ENCODE measurements at places on chromosomes 3 and 15.

GRCh38 chr3:186476044-186476468 is 68.1 kb downstream of the CRYGS start:
- no peak for DNase-seq

GRCh38 chr3:193310914-193311723 is 67.4 kb downstream of the ATP13A5 start:
- DNase-seq = no peak

GRCh38 chr3:37949866-37950265 is 40.7 kb upstream of the VILL start:
- DNase-seq = no peak

GRCh38 chr3:117630469-117630868 is 920.9 kb downstream of the TUSC7 start:
- DNase-seq = no peak

DNA sequence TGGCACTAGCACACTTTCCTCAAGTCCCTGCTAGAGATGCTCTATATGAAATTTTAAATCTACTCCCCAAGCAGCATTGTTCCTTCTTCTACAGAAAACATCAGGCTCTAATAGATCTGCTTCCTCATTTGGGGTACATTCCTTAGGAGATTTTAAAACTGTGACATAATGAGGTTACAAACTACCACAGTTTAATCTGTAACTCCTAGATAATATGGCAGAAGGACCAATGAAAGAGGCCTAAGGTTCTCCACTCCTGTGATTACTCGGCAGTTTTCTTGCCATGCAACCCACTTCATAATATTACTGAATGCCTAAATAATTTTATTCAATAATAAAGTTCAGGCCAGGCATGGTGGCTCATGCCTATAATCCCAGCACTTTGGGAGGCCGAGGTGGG is 16.1 kb downstream of the ZNF106 start:
- no peak for DNase-seq

DNA sequence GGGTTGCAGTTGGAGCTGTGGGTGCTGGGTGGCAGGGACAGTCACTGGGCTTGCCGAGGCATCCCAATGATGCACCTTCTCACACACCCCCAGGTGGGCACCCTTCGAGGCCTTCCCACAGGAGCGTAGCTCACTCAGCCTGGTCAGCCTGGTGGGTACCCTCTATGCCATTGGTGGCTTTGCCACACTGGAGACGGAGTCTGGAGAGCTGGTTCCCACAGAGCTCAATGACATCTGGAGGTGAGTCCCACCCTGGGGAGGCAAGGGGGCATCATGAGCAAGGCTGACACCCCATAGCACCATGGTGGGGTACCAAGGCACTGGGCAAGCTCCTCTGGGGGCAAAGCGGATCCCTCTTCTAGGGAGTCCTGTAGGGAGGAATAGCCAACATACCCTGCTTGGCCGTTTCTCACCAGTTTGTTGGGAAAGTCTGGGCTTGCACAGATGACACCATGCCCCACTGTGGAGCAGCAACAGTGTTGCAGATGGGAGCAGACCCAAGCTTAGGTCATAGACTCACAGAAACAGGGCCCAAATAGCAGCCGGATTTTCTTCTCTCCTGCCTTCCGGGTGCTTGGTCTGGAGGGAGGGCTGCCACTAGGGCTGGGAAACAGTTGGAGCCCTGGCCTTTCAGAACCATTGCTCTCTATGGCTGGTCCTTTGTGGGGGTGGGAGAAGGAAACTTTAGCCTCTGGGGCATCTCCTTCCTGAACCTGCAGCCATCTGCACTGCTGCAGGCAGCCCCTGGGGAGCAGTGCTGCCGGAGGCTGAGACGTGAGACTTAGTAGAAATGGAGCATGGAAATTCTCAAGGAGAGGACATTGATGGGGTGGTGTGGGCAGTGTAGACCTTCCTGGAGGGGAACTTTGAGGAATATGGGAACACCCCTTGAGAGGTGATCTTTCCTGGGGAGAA is 5.7 kb downstream of the KLHL40 start:
- no peak for DNase-seq

- DNase-seq = no peak
These were observed 72.3 kb downstream of the ZNF609 start for GRCh38 chr15:64532521-64533315.

GRCh38 chr3:110414855-110415254 is 656.8 kb upstream of the NECTIN3 start:
- no peak for DNase-seq

DNA sequence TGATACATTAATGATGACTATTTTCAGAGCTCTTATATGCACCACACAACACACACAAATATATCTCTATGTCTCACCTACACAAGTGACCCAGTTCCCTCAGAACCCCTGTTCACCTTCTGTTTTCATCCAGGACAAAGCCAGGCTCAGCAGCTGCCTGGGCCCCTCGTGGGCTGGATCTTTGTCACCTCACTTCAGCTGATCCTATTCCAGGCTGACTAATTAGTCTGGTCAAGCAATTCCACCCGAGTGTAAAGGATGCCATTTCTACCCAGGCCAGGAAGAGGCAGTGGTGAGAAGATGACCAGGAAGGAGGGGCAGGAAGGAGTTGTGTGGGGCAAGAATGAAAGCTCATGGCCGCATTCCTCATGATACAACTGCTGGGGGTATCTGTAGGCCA is 62.3 kb downstream of the DHX30 start:
- DNase-seq = no peak

DNA sequence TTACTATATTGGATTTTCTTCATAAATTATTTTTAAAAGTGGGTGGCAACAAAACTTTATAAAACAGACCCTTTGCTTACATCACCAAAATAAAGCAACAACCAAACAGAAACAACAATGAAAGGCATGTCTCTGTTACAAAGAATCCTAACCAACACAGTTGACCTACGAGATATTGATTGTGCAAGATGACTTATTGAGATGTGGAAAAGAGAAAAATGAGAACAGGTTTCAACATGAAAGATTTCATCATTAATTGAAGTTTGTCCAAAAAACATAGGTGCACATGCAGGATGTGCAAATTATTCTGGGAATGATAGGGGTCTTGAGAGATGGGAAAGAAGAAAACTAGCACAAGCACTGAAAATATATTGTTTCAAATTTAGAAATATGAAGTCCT is 9.0 kb downstream of the GMNC start:
- DNase-seq = no peak

DNA sequence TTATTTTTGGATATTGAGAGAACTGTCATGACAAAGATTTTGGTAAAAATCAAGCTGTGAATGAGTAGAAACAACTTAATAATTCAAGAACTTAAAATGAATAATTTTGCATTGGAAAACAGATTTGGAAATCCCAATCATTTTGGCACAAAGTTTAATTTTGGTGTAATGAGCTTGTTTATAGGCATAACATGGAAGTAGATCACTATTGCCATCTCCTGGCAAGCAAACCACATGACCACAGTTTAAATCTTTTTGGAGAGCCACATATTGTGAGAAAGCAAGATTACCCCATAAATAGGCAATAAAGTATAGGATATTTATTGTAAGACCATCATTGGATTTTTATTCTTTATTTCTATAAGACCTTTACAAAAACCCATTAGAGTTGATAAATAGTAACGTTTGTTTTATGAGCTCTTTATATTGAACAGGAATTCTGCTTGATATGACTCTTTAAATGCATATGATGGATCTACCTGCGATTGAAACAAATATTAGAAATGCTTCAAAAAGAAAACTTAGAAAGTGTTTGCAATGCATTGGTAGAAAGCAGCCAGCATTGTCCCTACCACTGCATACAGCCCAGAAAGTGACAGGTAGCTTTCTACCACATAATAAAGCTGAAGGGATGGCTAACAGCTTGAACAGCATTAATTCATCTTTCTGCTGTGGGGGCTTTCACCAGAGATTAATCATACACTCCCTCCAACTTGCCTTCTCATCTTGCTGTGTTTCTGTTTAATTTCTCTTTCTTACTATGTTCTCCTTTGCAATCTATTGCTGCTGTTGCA is 766.8 kb downstream of the TBL1XR1 start:
- DNase-seq = no peak

DNA sequence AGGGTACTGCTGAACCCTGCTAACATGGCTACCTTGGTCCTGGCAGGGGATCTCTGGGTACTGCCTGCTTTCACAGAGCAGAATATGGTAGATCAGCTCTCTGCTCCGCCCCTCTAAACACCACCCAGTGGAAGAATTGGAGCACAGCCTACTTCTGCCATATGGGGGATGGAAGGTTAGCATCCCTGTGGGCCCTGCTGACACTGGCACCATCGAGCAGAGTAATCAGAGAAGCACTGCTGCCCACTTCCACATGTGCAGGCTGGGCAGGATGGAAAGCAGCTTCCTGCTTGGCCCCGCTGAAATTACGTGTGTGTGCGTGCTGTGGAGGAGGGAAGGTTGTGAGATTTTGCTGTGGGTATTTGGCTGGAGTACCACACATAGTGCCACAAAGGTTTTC is 24.8 kb downstream of the CCR1 start:
- DNase-seq = no peak

DNA sequence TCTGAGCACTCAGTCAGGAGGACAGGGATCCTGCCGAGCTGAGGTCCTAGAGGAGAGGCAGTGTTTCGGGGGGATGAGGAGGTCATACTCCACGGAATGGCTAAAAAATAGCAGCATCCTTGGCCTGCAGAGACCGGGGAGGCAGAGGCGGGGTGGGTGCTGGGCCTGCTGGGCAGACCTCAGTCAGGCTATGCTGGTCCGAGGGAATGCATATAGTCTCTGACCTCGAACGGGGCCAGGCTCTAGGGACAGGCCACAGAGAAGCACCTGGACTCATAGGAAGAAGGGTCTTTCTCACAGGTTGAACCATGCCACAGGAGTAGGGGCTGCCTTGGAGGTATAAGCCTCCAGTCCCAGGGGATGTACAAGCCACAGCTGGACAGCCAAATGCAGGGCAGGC is 14.0 kb upstream of the SKIC8 start:
- DNase-seq = no peak

DNA sequence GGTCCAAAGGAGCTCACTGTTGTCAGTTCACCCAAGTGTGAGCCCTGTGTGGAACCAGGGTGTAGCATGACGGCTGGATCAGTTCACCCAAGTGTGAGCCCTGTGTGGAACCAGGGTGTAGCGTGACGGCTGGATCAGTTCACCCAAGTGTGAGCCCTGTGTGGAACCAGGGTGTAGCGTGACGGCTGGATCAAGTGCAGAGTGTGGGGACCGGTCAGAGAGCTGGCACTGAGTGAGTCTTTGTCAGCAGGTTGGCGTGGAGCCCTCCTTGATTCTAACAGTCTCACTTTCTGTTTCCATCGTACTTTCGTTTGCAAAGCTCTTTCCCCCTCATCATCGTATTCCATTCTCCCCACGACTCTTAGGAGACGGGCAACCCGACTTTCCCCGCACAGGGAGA is 57.9 kb upstream of the DLG1 start:
- DNase-seq = no peak

DNA sequence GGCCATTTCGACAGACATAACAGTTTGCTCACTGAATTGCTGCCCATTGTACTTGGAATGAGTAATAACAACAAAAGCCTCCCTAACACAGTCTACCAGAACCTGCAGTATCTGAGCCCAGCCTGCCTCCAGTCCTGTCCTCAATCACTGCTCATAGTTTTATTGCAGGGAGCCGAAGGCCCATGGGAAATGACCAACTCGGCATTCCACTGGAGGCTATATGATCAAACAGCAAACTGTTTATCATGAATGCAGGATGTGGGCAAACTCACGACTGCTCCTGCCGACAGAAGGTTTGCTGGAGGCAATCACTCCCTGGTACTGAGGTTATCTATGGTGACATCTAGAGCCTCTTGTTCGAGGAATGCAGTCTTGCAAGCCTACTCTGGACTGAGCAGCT is 46.3 kb downstream of the LSM3 start:
- DNase-seq = no peak

GRCh38 chr15:93428150-93428549 is 339.1 kb upstream of the RGMA start:
- no peak for DNase-seq

GRCh38 chr3:34956511-34956910 is 682.8 kb upstream of the ARPP21 start:
- DNase-seq = no peak

DNA sequence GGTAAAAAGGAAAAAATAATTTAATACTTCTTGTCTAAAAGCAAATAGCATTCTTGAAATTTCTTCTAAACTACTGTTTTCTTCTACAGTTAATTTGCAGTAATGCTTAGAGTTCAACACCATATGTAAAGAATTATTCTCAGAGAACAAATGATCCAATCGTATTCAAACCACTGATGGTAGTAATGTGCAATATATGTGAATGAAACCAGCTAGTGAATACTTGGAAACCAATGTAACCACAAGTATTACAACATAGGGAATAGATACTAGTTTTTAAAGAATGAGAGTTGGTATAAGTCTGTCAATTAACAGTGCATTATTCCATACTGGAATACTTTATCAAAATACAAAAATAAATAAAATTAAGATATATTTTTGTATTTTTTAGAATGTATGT is 850.0 kb downstream of the DIPK2A start:
- no peak for DNase-seq

DNA sequence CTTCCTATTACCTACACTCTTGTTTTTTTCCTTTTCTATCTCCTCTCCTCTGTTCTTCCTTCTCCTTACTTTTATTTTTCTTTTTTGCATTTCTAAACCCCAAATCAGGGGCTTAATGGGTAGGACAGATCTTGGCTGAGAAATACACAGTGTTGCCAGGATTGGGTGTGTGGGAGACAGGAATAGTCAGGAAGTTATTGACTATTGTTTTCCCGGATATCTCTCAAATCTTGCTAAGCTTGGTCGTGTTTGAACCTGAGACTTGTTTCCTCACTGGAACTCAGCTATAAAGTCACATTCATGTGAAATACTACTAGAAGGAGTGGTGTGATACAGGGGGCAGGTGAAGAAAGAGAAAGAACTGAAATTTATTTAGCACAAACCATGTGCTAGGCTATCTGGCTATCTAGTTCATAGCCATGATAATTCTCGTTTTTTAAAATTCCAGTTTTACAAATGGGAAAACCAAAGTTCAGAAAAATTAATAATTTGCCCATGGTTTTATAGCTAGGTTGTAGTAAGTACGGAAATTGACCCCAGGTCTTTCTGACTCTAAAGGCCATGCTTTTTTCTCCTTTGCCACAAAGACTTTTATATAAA is 343.2 kb upstream of the UMPS start:
- DNase-seq = no peak
